SJCRH30 (cell line): ENCODE measurements at places on chromosomes 5 and 9. TPM values are rescaled to one million over a fixed set of nuclear protein-coding genes. Genes with fewer than 3 reads are reported as not detected.

The RRAGA gene
- 39.7 and 44.2 TPM in 2 replicates for total RNA-seq

The CDKN2B gene
- 1.3 TPM in 2 replicates for total RNA-seq

The SCGB3A2 gene
- not detected in 2 replicates for total RNA-seq

The TTC1 gene
- total RNA-seq, result 55.6 and 59.8 TPM in 2 replicates

The EPB41L4B gene
- 1.7 and 1.8 TPM in 2 replicates for total RNA-seq

The CD180 gene
- total RNA-seq, result not detected in 2 replicates

The MARCHF11 gene
- not detected in 2 replicates for total RNA-seq

The C9 gene
- total RNA-seq, result not detected in 2 replicates
